Left ventricle myocardium superior (tissue), 1 donor: ENCODE measurements at places on chromosomes 12 and 14. TPM values are rescaled to one million over a fixed set of nuclear protein-coding genes. Genes with fewer than 3 reads are reported as not detected.
A peak's percentile ranks its signal among the peaks of the same experiment; 100 is the strongest.

Gene SLC7A7
- 4.7 TPM for total RNA-seq

Gene KLRK1
- not detected for total RNA-seq

Gene LRFN5
- total RNA-seq: 0.37 TPM

- no peak for DNase-seq
These were observed 40.6 kb downstream of the PPP1R13B start for GRCh38 chr14:103806805-103807204.

GRCh38 chr12:131861261-131862083, 33.0 kb upstream of the ULK1 start:
- DNase-seq: no peak

GRCh38 chr12:4909734-4910501, at the start of gene KCNA1:
KCNA1 (plus strand) TSS chr12:4909905; CDS start chr12:4911379, 1,474 bp downstream.
- DNase-seq: peak; percentile 34

DNA sequence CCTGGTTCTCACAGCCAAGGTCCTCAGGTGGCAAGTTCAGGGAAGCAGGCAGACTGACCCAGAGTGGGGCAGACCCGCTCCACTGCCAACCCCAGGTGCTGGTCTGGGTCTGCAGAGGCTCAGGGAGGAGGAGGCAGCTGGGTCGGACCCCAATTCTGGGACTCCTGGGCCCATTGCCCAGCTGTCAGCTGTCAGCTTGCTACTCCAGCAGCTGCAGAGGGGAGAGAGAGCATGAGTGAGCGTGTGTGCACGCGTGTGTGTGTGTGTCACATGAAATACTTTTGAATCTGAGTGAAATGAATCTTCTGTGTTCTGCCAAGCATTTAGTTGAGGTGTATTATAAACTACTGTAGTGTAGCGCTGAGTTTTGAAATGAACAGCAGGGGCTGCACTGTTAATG, 30.8 kb downstream of the XRCC3 start:
- peak; percentile 53 for DNase-seq

GRCh38 chr12:111653596-111653995, 32.2 kb downstream of the BRAP start:
- no peak for DNase-seq

GRCh38 chr14:30573226-30573814, 14.4 kb downstream of the G2E3 start:
- DNase-seq: no peak

DNA sequence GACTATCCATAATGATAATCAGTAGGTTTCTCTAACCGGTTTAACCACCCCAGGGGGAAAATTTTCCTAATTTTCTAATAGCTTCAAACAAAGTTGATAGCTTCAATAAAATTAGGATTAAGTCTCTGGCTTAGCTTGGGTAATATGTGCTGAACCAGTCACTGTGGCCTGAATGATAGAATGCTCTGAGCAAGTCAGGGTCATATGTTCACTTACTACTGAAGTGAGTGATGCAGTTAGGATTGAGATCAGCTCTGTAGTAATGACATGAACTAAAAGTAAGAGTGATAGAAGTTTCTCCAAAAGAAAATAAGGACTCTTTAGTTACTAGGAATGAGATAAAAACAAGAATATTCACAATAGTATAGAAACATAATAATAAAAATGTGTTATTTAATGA, 32.6 kb downstream of the ETNK1 start:
- DNase-seq: no peak

- no peak for DNase-seq
These were observed 163.0 kb upstream of the FRMD6 start for GRCh38 chr14:51488569-51489220.

GRCh38 chr14:76464856-76465255, 88.9 kb downstream of the ESRRB start:
- no peak for DNase-seq

DNA sequence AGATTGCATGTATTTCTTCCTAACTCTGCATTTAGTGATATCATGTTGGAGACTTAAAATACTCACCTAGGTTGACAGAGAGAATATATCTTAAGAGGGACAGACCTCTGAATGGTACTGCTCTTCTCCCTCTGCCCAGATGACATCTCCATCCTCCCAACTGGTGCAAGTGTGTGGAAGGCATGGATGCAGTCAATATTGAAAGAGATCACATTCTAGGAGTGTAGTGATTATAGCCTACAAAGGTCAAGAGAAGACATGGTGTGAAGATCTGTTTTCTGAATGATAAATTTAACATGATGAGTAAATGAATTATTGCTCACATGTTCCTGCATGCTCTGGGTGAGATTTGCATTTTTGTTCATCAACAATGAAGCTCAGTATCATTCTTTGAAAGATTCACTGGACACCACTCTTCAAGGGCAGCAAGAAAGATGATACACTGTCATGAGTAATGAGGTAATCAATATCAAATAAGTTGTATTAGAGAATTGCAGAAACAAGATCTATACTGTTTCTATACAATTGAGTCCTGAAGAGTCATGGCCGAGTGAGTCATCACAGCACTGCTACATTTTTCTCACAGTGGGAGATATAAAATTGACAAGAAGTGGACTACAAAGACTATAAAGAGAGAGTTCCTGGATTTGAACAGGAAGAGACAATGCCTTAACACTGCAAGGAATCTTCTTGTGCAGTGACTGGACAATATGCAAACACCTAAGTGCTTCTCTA, 183.3 kb upstream of the KRR1 start:
- DNase-seq: no peak

- DNase-seq: no peak
These were observed 2.3 kb upstream of the CLEC1A start for GRCh38 chr12:10101042-10101579.
